Naive thymus-derived CD8-positive, alpha-beta T cell (primary cell): ENCODE measurements at places on chromosomes 7 and 10. TPM values are rescaled to one million over a fixed set of nuclear protein-coding genes. Genes with fewer than 3 reads are reported as not detected.

DNA sequence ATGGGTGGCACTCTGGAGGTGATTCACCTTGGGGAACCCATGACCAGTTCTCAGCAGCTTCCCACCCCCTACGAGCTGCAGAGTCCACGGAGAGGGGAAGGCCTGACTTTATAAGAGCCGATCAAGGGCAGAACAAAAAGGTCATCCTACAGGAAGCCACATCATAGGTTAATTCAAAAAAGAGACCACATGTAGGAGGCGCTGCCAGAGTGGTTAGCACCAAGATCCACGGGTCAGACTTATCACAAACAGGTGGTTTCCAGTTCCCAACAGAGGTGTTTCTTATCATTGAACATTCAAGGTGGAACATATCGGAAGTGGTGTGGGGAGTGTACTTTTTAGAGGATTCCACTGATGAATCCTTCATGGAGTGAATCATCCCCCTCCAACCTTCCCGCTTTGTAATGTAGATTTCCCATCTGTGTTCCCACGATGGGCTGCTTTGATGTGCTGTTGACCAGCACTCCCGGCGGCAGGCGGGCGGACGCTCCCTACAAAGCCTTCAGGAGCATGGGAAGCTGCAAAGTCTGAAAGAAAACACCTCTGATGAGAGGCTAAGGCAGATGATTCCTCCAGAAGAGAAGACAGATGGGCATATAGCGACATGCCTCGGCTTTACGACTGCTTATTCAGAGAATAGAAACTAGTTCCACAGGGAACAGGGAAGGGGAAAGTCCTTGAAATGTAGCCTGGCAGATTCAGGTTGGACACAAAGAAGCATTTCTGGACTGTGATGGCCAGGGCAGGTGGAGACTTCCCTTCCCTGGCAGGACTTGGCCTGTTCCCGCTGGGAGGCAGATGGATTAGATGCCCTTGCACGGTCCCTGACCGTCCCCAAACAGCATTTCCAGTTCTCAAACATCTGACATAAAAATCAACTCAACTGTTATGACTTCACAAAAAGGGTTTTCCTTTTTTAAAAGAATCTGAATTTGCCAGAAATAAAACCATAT is 66.5 kb downstream of the AFAP1L2 start:
- H3K27ac ChIP-seq, result no peak overlapping the region
- H3K4me1 ChIP-seq, result no peaks in the 10 kb centered on the region
- H3K4me3 ChIP-seq, result no peak overlapping the region
- no peak for DNase-seq
- H3K36me3 ChIP-seq, result no peaks in the 10 kb centered on the region
- peaks cover 1% of the 10 kb centered on the region for H3K27me3 ChIP-seq

DNA sequence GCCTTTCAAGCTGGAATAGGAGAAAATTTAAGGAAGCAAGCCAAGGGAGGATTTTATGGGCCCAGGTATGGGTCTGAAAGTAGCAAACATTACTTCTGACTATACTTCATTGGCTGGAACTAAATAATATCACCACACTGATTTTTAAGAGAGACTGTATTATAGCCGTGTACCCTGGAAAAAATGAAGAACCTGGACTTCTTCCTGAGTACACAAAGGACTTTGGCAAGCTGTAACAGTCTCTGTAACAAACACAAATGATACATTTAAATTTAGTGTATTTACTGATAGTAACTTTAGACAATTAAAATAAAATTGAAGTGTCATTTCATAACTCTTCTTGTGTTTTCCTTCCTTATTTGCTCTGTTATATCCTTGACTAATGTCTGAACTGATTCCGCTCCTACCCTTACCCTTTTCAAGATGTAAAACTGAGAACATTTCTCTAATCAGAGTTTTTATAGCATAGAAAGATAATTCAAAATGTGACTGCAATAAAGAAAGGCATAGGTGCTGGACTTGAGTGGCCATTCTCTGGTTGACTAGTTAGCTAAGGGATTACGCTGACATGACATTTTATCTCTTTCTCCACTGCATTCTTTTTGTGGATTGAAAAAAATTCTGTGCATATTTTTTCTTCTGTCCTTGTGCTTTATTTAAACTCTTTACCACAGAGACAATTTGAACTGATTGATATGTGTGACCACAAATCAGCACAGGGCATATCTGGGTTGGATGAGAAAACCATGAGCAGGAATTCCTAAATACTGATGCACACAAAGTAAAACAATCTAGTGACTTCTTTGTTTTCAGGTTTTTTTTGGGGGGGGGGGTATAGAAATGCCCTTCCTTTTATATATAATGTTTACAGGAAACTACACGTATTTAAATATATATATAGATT is 349.7 kb downstream of the MDFIC start:
- H3K4me1 ChIP-seq, result no peaks in the 10 kb centered on the region
- no peak overlapping the region for H3K27ac ChIP-seq
- DNase-seq, result no peak
- peaks cover 10% of the 10 kb centered on the region for H3K27me3 ChIP-seq
- H3K36me3 ChIP-seq, result no peaks in the 10 kb centered on the region

Gene OR2A14
- not detected for polyA plus RNA-seq

Gene MAT1A
- not detected for polyA plus RNA-seq

Gene ODAD2
- not detected for polyA plus RNA-seq

DNA sequence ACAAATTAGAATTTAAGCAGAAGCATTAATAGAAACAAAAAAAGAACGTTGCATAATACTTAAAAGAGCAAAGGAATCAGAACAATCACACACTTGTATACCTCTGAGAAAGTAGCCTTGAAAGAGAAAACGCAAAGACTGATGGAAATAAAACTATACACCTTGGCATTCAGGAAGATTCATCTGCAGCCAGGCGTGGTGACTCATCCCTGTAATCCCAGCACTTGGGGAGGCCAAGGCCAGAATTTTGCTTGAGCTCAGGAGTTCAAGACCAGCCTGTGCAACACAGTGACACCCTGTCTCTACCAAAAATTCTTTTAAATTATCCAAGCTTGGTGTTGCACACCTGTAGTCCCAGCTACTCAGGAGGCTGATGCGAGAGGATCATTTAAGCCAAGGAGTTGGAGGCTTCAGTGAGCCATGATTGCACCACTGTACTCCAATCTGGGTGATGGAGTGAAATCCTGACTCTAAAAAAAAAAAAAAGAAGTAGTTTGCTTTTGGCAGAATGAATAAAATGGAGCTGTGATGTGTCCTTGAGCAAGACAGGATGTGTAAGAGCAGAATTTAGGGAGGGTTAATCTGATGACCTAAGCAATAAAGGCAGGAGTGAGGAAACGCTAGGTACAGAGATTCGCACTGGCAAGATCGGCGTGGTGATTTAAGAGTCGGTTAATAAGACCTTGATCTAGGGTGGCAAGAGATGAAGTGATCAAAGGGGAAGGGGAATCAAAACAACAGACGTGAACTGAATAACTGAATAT is 75.8 kb upstream of the NRP1 start:
- no peak for DNase-seq
- H3K4me3 ChIP-seq, result no peak overlapping the region
- H3K4me1 ChIP-seq, result no peaks in the 10 kb centered on the region
- no peak overlapping the region for H3K27ac ChIP-seq
- H3K27me3 ChIP-seq, result peaks cover 32% of the 10 kb centered on the region
- no peaks in the 10 kb centered on the region for H3K36me3 ChIP-seq
